Activated T-helper 1 cell treated with anti-CD3 and anti-CD28 coated beads, Interleukin-12 subunit alpha, Interleukin-12 subunit beta, Interleukin-2, Interleukin-4 antibody, amounts not matched to agents 30 ng/mL and 10 ng/mL and 1 ng/mL, durations not matched to agents 14 hours and 24 hours and 36 hours (primary cell): ENCODE measurements at places on chromosomes 7 and 10. TPM values are rescaled to one million over a fixed set of nuclear protein-coding genes. Genes with fewer than 3 reads are reported as not detected.
A peak's percentile ranks its signal among the peaks of the same experiment; 100 is the strongest.

DNA sequence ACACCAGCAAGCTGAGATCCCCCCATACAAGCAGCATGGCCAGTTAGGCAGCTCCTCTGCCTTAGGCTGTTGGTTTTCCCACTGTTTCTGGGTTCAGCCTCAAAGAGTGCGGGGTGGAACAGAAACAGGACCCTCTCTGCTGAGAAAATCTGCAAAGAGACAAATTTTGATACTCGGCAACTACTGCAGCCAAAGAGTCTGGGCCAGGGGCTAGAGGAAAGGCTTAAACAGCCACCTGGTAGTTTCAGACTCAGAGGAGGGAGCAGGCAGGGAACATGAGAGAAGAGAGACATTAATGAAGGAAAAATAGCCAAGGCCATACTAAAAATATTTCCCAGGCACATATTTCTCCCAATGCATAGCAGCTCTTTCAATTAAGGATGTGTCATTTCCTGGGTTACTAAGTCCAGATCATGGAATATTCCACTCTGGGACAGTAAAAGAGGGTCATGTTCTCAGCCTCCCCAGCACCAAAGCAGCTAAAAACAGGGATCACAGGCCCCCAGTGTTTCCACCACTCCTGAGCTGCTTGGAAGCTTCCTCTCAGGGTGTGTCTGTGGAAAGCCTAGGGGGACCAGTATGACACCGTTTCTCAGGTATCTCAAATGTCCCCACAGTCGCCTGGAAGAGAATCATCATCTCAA, 29.8 kb downstream of the PDLIM1 start:
- H3K4me1 ChIP-seq = no peaks in the 10 kb centered on the region
- DNase-seq = no peak
- peaks cover 2% of the 10 kb centered on the region for H3K36me3 ChIP-seq
- H3K27ac ChIP-seq = no peak overlapping the region
- no peak overlapping the region for H3K4me3 ChIP-seq

- H3K4me1 ChIP-seq = no peaks in the 10 kb centered on the region
- no peaks in the 10 kb centered on the region for H3K36me3 ChIP-seq
- no peaks in the 10 kb centered on the region for H3K27me3 ChIP-seq
- H3K4me3 ChIP-seq = no peak overlapping the region
- no peak overlapping the region for H3K27ac ChIP-seq
Measured at GRCh38 chr7:85927226-85927625, 716.5 kb upstream of the GRM3 start.

ADCYAP1R1 gene
- total RNA-seq = not detected in 2 replicates

DNA sequence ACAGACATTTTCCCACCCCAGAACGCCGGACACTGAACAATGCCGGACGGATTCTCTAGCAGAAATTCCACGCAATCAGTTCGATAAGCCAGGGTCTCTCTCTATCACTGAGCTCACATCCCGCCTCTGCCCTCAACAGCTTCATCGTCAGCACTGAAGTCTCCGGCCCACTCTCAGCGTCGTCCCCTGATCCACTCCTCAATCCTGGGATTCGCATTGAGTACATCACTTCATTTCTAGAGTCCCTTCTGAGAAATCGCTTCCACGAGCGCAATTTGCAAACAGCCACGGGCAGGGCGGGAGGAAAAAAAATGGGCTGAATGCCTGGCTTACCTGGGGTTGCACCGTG, 365 bp downstream of the YME1L1 start:
- peaks cover 49% of the 10 kb centered on the region for H3K4me1 ChIP-seq
- no peak for DNase-seq
- peaks cover 45% of the 10 kb centered on the region for H3K36me3 ChIP-seq
- H3K4me3 ChIP-seq = peak overlapping the region; percentile 99
- H3K27ac ChIP-seq = peak overlapping the region; percentile 99
- no peaks in the 10 kb centered on the region for H3K27me3 ChIP-seq

SFTPA2 gene
- total RNA-seq = not detected in 2 replicates

HYAL4 gene
- not detected in 2 replicates for total RNA-seq

GRCh38 chr7:130489140-130489983, 2.5 kb upstream of the MEST start:
- no peak for DNase-seq
- H3K27ac ChIP-seq = no peak overlapping the region
- no peaks in the 10 kb centered on the region for H3K36me3 ChIP-seq
- H3K27me3 ChIP-seq = peaks cover 44% of the 10 kb centered on the region

GRCh38 chr7:7017707-7018280, 164.6 kb upstream of the C1GALT1 start:
- H3K4me3 ChIP-seq = no peak overlapping the region
- no peaks in the 10 kb centered on the region for H3K36me3 ChIP-seq
- peaks cover 7% of the 10 kb centered on the region for H3K27me3 ChIP-seq
- DNase-seq = no peak
- no peaks in the 10 kb centered on the region for H3K4me1 ChIP-seq

TNPO3 gene
- 52.8 and 53.2 TPM in 2 replicates for total RNA-seq

- no peak overlapping the region for H3K4me3 ChIP-seq
- H3K27me3 ChIP-seq = peaks cover 4% of the 10 kb centered on the region
- peaks cover 25% of the 10 kb centered on the region for H3K4me1 ChIP-seq
- no peak overlapping the region for H3K27ac ChIP-seq
Measured at GRCh38 chr10:61779276-61779675, 116.5 kb downstream of the CABCOCO1 start.

DNA sequence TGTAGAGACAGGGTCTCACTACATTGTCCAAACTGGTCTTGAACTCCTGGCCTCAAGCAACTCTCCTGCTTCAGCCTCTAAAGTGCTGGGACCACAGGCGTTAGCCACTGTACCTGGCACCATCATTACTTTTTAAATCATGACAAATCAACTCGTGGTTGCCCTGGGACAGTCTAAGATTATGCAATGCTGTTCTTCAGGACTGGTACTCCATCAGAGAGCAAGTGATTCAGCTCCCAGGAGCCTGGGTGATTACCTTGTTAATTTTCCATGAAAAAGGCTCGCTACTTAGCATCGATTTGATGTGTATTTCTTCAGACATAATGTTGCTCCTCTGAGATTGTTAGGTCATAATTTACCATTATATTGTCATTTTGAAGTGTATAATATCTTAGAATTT, 158.9 kb upstream of the STEAP4 start:
- no peak overlapping the region for H3K27ac ChIP-seq
- no peak for DNase-seq
- H3K36me3 ChIP-seq = no peaks in the 10 kb centered on the region
- no peaks in the 10 kb centered on the region for H3K4me1 ChIP-seq
- no peak overlapping the region for H3K4me3 ChIP-seq
- H3K27me3 ChIP-seq = no peaks in the 10 kb centered on the region

- peaks cover 9% of the 10 kb centered on the region for H3K4me1 ChIP-seq
- H3K4me3 ChIP-seq = no peak overlapping the region
- DNase-seq = no peak
- no peak overlapping the region for H3K27ac ChIP-seq
- H3K36me3 ChIP-seq = no peaks in the 10 kb centered on the region
Measured at GRCh38 chr10:516764-517163, 172.7 kb downstream of the DIP2C start.

LRIT1 gene
- total RNA-seq = not detected in 2 replicates

TWIST1 gene
- total RNA-seq = 5.6 and 8.1 TPM in 2 replicates

SPDYE16 gene
- 0.15 TPM in 1 of 2 replicates, not detected in the other for total RNA-seq

CLRN3 gene
- not detected in 2 replicates for total RNA-seq

- peak overlapping the region; percentile 60 for H3K4me3 ChIP-seq
- peaks cover 65% of the 10 kb centered on the region for H3K4me1 ChIP-seq
- DNase-seq = no peak
Measured at GRCh38 chr7:3068530-3068929, 24.9 kb upstream of the CARD11 start.
